ENCODE measurements at places on chromosomes 7 and 10.

DNA sequence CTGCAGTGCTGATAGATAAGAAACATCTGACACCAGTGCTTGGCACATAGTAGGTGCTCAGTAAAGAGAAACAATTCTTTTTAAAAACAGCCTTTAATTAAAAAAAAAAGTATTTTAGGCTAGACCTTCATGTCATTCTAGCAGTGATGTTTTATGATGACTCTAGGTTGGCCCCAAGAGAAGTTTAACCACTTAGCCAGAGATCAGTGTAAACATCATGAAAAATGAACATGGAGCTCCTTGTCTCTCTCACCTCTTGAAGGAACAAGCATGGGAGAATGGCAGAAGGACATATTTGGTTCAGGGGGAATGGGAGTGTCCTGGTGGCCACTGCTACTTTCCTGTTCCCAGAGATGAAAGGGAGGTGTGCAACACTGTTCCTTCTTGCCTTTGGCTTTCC lies 641.0 kb downstream of the LRMDA start:
- no peak for DNase-seq

DNA sequence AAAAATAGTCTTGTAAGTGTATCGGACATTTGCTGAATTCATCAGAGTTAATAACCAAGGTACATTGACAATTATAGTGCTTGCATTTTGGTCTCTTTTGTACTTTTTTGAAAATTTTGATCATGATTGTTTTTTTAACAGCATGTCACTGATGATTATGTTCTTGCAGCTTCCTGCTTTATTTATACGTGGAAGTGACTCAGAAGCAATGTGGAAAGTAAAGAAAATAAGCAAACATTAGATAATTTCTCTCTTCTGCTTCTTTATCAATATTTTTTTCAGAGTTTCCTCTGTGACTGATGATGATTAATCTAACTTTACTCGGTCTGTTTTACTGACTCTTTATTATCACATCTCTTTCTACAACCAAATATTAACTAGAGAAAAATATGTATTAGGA lies 1351.9 kb downstream of the REEP3 start:
- DNase-seq = no peak

- DNase-seq = peak; percentile 38
Measured at GRCh38 chr7:108455551-108455997, 662 bp downstream of the NRCAM start.

DNA sequence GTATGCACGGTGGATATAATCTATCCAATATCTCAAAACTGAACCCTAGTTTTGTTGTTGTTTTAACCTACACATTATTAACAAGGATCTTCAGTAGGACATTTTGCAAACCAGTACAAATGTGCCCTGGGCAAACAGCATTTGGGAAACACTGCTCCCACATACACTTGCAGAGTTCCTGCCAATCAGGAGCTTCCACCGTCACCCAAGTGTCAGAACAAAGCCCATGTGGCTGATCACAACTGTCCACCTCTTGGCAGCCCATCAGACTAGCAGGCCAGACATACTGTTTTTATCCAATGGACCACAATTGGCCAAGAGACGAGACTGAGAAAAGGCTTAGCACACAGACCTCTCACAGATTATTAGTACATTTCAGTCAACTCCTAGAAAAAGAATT lies 200.4 kb downstream of the FAM107B start:
- no peak for DNase-seq

- DNase-seq = no peak
Measured at GRCh38 chr10:101772895-101773761, 2.8 kb downstream of the FGF8 start.

- DNase-seq = no peak
Measured at GRCh38 chr7:83040484-83040883, 122.2 kb downstream of the PCLO start.

GRCh38 chr10:70175516-70175915 lies 5.2 kb upstream of the SAR1A start:
- no peak for DNase-seq

GRCh38 chr10:17146892-17147291 lies 17.3 kb upstream of the CUBN start:
- no peak for DNase-seq

DNA sequence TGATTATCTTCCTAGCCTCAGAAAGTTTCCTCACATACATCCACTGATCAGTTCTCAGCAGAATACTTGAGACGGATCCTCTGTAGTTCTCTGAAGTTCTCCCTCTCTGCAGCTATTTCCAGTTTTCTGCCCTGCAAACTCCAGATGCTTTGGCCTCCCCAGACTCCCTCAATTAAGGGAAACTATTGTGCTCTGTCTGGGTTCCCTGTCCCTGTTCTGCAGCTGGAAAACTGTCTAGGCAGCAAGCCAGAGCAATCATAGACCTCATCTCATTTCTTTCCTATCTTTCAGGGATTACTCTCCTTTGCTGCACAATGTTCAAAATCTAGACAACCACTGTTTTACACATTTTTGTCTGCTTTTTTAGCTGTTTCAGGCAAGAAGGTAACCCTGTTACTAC lies 9.2 kb downstream of the MICU1 start:
- DNase-seq = no peak

DNA sequence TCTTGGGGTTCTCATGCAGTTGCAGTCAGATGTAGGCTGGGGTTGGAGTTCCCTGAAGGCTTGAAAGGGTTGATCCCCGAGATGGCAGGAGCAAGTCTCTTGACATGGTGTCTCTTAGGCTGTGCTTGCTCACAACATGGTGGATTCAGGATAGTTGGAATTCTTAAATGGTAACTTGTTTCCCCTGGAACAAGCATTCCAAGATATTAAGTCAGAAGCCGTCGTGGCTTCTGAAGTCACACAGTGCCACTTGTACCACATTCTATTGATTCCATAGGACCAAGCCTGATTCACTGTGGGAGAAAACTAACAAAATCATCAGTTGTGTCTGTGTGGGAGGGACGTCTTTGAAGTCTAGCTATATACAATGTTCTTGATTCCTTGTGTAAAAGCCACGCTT lies 3.5 kb upstream of the SLC35B4 start:
- DNase-seq = no peak

GRCh38 chr10:46223064-46223480 lies 63.7 kb upstream of the ANTXRL start:
- no peak for DNase-seq
